ENCODE measurements at places on chromosomes 7 and 10.

- no peak for DNase-seq
Measured at GRCh38 chr10:60390224-60390626, 550 bp upstream of the ANK3 start.

DNA sequence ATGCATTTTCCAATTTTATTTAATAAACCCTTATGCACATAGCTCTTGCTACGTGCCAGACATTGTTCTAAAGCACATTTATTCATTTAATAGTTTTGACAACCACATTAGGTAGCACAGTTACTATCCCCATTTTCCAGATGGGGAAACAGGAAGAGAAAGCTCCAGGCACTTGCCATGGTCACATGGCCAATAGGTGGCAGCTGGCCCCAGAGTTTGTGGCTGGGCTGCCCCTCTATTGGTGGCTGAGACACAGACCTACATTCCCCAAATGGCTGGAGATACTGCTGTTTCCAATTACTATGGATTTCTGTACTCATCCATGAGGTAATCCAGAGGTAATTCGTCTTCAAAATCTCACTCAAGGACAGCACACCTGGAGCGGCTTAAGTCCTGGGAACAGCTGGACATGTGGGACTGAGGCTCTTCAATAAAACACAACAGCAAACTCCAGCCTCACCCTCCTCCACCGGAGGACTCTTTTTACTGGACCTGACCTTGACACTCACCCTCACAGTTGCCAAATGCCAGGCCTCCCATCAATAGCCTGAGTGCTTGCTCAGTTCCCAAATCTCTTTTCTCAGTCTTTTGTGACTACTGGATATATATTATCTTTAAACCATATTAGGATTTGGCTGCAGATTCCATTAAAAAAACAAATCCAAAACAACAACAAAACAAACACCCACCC is 106.1 kb downstream of the CLEC2L start:
- DNase-seq = no peak

DNA sequence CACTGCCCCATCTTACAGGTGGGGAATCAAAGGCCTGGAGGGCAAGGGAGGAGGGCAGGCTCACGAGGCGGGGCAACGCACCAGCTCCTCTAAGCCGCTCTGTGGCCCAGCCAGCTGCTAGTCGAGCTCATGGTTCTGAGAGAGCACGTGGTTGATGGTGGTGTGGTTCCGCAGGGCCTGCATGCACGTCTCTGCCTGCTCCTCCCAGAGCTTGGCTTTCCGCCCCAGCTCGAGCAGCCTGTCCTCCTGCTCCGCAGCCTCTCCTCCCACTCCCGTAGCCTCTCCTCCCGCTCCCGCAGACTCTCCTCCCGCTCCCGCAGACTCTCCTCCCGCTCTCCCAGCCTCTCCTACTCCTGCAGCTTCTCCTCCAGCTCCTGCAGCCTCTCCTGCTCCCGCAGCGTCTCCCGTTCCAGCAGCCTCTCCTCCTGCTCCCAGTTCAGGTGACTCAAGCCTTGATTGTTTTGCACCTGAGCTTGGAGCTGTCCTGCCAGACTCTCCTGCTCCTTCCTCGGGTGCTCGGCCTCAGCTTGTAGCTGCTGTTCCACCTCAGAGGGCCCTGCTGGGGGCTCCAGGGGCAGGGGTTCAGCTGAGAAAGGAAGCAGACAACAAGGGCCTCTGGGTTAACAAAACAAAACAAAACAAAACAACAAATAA is 19.1 kb upstream of the MTPAP start:
- DNase-seq = no peak

- no peak for DNase-seq
Measured at GRCh38 chr7:155466142-155466813, 8.3 kb downstream of the EN2 start.

- no peak for DNase-seq
Measured at GRCh38 chr7:79282882-79283602, 170.4 kb downstream of the MAGI2 start.

DNA sequence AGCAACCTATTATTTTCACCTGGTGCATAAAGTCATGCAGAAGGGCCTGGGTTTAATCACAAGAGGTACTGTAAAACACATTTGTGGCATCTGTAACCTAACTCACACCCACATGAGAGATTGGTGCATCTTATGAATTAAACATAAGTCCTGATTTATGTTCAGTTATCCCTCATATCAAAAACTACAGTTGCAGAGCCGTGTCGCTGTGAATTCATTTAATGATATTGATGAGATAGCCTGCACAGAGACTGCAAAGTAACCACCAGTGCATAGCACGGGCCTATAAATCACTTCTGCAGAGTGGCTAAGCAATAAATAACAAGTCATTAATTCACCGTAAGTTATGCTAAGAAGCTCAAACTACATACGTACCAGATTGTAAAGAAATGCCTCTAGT is 178.2 kb downstream of the RELN start:
- peak; percentile 44 for DNase-seq
